ENCODE measurements at places on chromosomes 7 and 10.

DNA sequence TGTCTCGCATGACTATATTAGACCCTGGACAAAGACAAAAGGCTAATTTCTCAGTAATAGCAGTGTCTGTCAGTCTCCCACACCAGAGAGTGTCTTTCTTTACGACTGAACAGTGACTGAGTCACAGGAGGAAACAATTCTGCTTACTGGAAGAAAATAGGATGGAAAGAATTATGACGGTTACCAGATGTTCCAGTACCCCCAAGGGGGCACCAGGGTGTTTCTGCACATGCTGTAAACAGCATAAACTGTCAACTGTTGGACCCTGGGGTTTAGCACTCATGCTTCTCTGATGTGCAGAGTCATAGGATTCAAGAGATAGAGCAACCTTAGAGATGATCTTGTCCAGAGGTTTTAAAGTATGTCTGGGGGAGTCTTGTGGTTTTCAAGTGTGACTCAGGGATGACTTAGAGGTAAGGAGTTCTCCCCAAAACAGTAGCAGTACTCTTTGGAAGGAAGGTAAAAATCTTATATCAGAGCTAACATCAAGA, 291.7 kb downstream of the THSD7A start:
- DNase-seq = no peak

GRCh38 chr10:22317076-22317370, 835 bp downstream of the COMMD3 start:
- DNase-seq = no peak

DNA sequence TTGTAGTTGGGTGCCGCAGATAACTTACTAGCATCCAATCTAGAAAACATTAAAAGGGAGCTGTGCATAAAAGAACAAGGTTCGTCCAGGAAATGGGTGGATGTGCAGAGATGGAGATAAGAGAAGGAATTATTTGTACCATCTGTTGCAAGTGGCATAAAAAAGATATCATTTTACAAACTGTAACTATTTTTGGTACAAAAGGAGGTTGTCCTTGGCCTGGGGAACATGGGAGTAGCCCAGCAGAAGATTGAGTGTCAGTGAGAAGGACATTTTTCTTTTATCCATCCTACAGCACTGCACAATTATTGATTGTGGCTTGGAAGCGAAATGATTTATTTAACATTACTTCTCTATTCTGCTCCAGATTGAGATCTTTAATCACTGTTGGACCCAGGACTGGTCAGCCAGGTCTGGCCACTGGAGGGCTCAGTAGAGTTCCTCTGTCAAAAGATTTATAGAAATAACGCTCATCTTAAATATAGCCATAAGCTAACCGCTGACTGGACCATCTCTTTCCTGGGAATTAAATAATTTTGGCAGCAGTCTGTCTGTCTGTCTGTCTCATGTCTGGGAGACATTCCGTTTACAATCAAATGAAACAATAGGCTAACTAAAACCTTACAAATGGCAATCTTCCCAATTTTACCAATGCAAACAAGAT, 254.1 kb downstream of the KIAA1217 start:
- DNase-seq = no peak

- no peak for DNase-seq
Measured at GRCh38 chr7:95933618-95934017, 161.3 kb downstream of the DYNC1I1 start.

DNA sequence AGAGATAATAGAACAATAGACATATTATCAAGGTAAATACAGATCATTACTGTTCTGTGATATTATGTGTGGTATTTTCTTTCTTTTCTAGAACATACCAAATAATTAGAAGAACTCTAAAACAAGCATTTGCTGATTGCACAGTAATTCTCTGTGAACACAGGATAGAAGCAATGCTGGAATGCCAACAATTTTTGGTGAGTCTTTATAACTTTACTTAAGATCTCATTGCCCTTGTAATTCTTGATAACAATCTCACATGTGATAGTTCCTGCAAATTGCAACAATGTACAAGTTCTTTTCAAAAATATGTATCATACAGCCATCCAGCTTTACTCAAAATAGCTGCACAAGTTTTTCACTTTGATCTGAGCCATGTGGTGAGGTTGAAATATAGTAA, 185.5 kb downstream of the CFTR start:
- DNase-seq = no peak

Measured in CD8-positive, alpha-beta memory T cell (primary cell).